Tibial nerve (tissue), 4 donors: ENCODE measurements at places on chromosomes 11 and 22.

GRCh38 chr11:9771071-9771511 lies 107.2 kb downstream of the SWAP70 start:
- H3K4me3 ChIP-seq, result no peak overlapping the region
- no peaks in the 10 kb centered on the region for H3K27me3 ChIP-seq
- DNase-seq, result no peak
- peaks cover 29% of the 10 kb centered on the region for H3K4me1 ChIP-seq
- no peak overlapping the region for H3K27ac ChIP-seq

GRCh38 chr11:25536289-25536688 lies 795.6 kb upstream of the ANO3 start:
- no peaks in the 10 kb centered on the region for H3K27me3 ChIP-seq
- H3K27ac ChIP-seq, result no peak overlapping the region
- no peaks in the 10 kb centered on the region for H3K36me3 ChIP-seq
- H3K4me3 ChIP-seq, result no peak overlapping the region

- H3K27me3 ChIP-seq, result no peaks in the 10 kb centered on the region
- peaks cover 10% of the 10 kb centered on the region for H3K36me3 ChIP-seq
- peak overlapping the region; percentile 66 for H3K27ac ChIP-seq
- no peaks in the 10 kb centered on the region for H3K4me1 ChIP-seq
- DNase-seq, result no peak
Observed at GRCh38 chr11:57303990-57304579, 20.7 kb downstream of the TNKS1BP1 start.

DNA sequence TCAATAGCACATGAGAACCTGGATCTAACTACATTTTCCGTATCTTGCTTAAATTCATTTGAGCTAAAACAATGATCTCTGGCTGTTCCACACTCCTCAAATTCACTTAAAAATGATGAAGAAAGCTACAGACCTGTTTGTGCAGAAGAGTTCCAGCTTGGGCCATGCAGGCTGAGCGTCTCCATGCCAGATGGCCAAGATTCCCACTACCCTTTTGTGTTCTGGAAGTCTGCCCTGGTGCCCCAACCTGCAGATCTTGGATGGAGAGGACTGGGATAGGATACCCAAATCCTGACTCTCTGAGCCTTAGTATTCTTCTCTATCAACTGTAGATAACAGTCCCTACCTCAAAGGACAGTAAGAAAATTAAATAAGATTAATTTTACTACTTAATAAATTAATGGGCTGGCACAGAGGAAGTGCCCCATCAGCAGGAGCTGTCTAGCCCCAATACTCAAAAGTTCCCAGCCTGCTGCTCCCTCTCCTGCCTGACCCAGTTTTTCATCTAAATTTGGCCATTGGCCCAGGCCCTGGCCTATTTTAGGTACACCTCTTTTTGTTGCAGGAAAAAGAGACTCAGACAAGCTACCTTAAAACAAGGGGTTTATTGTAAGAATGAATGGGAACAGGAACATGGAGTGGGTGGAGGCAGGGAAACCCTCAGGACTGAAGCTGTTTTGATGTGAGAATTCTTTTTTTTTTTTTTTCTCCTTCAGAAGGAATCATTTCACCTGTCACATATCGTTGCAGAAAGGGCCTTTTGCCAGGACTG lies 81.4 kb upstream of the GRK3 start:
- no peak overlapping the region for H3K27ac ChIP-seq
- H3K4me3 ChIP-seq, result no peak overlapping the region
- H3K4me1 ChIP-seq, result no peaks in the 10 kb centered on the region
- H3K36me3 ChIP-seq, result no peaks in the 10 kb centered on the region

- H3K4me3 ChIP-seq, result no peak overlapping the region
- no peaks in the 10 kb centered on the region for H3K4me1 ChIP-seq
- H3K27me3 ChIP-seq, result no peaks in the 10 kb centered on the region
Observed at GRCh38 chr22:42881982-42882656, 25.0 kb upstream of the ARFGAP3 start.

DNA sequence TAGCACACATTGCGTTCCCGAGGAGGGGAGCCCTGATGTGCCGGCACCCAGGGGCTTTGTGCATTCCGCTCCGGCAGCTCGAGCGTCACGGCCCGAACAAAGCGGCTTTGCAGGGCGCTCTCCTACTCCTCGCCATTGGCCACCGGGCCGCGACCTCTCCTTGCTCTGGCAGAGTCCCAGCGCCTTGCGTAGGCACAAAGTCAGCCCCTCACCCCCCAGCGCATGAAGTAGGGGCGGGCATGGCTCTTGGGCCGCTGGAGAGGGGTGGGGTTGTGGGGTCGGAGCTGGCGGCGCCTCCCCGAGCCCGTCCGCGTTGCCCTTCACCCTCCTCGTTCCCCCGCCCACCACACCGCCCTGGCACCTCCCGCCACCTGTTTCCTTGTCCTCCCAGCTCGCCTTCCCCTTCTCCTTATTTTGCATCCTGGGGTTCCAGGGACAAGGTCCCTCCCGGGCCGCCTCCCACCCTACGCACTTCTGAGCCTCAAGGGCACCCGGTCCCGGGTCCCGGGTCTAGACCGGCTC lies 753 bp upstream of the PPARA start:
- peaks cover 19% of the 10 kb centered on the region for H3K36me3 ChIP-seq
- no peaks in the 10 kb centered on the region for H3K27me3 ChIP-seq
- peak overlapping the region; percentile 100 for H3K27ac ChIP-seq
- H3K4me1 ChIP-seq, result peaks cover 53% of the 10 kb centered on the region

DNA sequence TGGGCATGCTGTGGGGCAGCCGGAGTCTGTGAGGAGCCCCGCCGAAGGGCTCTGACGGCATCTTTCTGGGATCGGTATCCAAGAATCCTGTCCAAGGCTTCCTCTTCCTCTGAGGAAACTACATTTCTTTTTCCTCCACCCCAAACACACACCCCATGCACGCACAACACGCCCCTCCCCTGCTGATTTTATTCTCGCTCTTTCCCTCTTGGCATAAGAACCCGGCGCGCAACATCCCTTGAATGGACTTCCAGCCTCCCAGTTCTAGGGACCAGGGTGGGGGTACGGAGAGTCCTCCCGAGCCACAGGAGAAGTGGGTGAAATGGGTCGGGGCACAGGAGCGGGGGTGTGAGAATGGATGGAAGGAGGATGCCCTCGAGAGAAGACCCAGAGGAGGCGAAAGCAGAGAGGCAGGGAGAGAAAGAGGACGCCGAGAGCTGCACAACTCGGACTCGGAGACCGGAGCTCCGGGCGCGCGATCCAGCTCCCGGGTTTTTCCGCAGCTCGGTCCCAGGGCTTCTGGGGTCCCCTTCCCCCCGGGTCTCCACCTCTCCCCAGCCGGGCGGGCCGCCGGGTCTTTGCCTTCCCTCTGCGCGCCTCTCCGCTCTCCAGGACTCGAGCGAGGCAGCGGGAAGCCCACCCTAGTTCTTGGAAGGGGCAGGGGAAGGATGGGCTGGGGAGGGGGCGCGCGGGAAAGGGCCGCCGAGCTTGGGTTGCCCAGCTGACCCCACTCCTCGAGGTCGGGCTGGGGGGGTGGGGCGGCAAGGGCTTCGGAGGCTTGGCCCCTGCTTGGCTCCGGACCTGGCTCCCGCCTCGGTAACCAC lies 1.5 kb upstream of the LARGE1 start:
- H3K4me1 ChIP-seq, result no peaks in the 10 kb centered on the region
- H3K27me3 ChIP-seq, result no peaks in the 10 kb centered on the region
- H3K36me3 ChIP-seq, result no peaks in the 10 kb centered on the region
- peak overlapping the region; percentile 89 for H3K4me3 ChIP-seq
- H3K27ac ChIP-seq, result peak overlapping the region; percentile 95

DNA sequence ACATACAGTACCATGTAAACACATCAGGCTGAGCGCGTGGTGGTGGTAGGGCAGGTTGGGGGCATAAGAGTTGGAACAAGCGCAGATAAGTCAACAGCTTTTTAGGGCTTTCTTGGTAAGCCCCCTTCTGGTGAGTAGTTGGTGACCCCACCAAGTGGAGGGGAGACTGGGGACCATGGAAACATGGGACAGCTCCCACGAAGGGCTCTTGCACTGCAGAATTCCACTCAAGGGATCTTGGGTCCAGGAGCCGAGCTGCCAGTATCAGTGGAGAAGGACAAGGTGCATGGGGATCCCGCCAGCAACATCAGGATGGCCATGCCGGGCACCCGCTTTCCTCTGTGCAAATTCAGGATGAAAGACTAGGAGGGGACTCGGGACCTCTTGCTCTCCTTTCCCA lies 6.2 kb upstream of the APOA1 start:
- peaks cover 60% of the 10 kb centered on the region for H3K36me3 ChIP-seq
- no peaks in the 10 kb centered on the region for H3K27me3 ChIP-seq

GRCh38 chr22:48227341-48228018 lies 1465.0 kb downstream of the TBC1D22A start:
- no peak overlapping the region for H3K4me3 ChIP-seq
- no peaks in the 10 kb centered on the region for H3K36me3 ChIP-seq
- no peak for DNase-seq
- H3K27ac ChIP-seq, result no peak overlapping the region
- no peaks in the 10 kb centered on the region for H3K27me3 ChIP-seq
- no peaks in the 10 kb centered on the region for H3K4me1 ChIP-seq

DNA sequence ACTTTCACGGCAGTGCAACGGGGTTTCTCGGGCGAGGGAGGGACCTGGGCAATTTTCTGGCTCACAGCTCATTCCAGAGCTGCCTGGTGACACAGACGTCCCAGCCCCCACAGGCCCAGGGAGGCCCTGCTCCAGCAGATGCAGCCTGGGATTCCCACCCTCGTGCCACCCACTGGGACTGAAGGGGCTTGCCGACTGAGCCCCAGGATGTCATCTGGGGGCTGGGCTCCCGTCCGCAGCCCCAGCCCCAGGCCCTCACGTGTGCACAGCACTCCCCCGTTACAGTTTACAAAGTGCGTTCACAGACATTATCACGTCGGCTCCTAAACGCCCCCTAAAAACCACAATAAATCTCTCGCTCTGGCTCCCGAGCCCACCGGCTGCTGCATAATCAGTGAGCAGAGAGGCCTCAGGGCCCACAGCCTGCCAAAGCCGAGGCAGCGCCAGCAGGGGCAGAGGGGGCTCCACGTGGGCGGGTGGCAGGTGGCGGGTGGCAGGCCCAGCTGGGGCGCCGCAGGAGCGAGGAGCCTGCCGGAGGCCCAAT lies 76.9 kb upstream of the TCF20 start:
- H3K36me3 ChIP-seq, result no peaks in the 10 kb centered on the region
- H3K4me3 ChIP-seq, result no peak overlapping the region
- peaks cover 16% of the 10 kb centered on the region for H3K4me1 ChIP-seq
- DNase-seq, result no peak

DNA sequence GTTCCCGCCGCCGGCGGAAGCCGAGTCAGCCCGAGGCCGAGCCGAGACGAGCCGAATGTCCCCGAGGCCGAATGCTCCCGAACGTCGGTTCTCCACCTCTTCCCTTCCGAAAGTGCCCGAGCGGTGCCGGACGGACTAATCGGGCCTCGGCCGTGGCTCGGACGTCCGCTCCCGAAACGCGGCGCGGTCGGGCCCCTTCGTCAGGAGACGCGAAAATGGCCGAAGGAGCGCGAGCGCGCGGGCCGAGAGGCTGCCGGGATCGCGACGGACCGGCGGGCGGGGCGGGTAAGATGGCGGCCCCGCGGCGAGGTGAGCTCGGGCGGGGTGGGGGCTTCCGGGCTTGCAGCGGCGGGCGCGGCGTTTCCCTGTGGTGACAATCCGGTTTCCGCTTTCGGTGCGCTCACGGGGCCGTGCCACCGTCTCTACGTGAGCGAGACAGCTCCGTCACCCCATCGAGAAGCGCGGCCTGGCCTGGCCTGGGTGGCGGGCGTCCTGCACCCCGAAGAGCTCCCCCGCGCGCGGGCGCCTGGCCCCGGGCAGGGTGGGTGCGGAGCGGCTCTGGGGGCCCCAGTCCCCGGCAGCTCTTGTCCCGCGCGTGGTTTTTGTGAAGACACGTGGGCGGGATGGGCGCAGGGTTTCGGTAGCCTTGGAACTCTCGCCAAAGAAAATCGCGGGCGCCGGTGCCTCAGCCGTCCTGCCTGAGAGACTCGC lies at the start of gene TMEM80:
TMEM80 (plus strand) TSS at position 279 of the 711 bp plus-strand sequence; CDS start at position 291, 12 bp downstream.
- peak within 1 kb of the TSS; percentile 97 for H3K4me3 ChIP-seq
- no peaks in the 10 kb centered on the region for H3K36me3 ChIP-seq
- no peaks in the 10 kb centered on the region for H3K27me3 ChIP-seq
- peaks cover 33% of the 10 kb centered on the region for H3K4me1 ChIP-seq
- H3K27ac ChIP-seq, result peak within 1 kb of the TSS; percentile 97

- no peak for DNase-seq
- peak overlapping the region; percentile 40 for H3K27ac ChIP-seq
- H3K36me3 ChIP-seq, result no peaks in the 10 kb centered on the region
- H3K4me3 ChIP-seq, result peak overlapping the region; percentile 36
- H3K4me1 ChIP-seq, result peaks cover 24% of the 10 kb centered on the region
- peaks cover 34% of the 10 kb centered on the region for H3K27me3 ChIP-seq
Observed at GRCh38 chr11:14644226-14645014, 816 bp downstream of the PDE3B start.

- H3K36me3 ChIP-seq, result no peaks in the 10 kb centered on the region
- H3K4me3 ChIP-seq, result no peak overlapping the region
- H3K4me1 ChIP-seq, result no peaks in the 10 kb centered on the region
- H3K27ac ChIP-seq, result no peak overlapping the region
- DNase-seq, result no peak
Observed at GRCh38 chr11:35338921-35339320, 80.4 kb downstream of the SLC1A2 start.

GRCh38 chr11:86735451-86736290 lies 63.3 kb upstream of the ME3 start:
- H3K27me3 ChIP-seq, result no peaks in the 10 kb centered on the region
- no peaks in the 10 kb centered on the region for H3K36me3 ChIP-seq
- peaks cover 30% of the 10 kb centered on the region for H3K4me1 ChIP-seq

- H3K4me1 ChIP-seq, result no peaks in the 10 kb centered on the region
- H3K36me3 ChIP-seq, result no peaks in the 10 kb centered on the region
- no peak overlapping the region for H3K4me3 ChIP-seq
- H3K27me3 ChIP-seq, result no peaks in the 10 kb centered on the region
- no peak for DNase-seq
Observed at GRCh38 chr11:10823152-10823579, 14.4 kb upstream of the EIF4G2 start.

DNA sequence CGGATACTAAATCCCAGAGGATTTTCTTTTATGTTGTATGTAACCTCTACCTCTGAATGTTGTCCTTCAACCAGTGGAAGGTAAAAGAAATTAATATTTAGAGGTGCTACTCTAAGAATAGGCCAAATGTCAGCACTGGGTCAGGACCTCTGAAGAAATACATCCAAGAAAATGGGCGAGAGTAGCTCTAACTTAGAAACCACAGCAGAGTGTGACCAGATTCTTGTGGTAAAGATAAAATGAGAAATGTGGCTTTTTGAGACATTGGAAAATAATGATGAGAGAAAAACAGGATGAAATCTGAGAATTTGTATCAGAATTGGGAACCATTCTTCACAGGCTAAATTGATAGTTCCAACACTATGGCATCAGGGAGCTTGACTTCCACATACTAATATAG lies 63.5 kb downstream of the CSTPP1 start:
- H3K27me3 ChIP-seq, result no peaks in the 10 kb centered on the region
- no peaks in the 10 kb centered on the region for H3K36me3 ChIP-seq
- H3K4me1 ChIP-seq, result peaks cover 12% of the 10 kb centered on the region
- no peak for DNase-seq
- H3K4me3 ChIP-seq, result no peak overlapping the region

DNA sequence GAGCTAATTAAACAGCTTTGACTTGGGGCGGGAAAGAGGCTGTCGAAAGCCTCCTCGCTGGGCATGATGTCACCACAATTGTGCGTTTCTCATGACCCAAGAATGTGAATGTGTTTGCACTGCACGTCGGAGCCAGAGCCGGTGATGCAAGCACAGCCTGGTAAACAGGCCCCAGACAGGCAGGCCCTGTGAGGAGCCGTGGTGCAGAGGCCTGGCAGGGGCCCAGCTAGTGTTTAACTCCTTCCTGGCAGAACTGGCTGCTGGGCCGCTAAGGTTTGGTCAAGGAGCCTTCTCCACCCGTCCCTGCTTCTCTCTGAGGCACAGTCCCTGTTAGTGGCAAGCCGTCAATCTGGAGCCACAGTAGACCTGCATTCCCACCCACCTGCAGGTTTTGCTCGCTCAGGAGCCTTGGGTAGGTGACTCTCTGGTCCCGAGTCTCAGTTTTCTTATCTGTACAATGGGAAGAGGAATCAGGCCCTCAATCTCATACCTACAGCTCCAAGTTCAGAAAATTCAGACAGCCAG lies 25.4 kb upstream of the SMTN start:
- no peaks in the 10 kb centered on the region for H3K36me3 ChIP-seq
- H3K4me3 ChIP-seq, result no peak overlapping the region
- peak; percentile 76 for DNase-seq
- no peaks in the 10 kb centered on the region for H3K27me3 ChIP-seq
